ENCODE measurements at places on chromosomes 16 and 17.

GRCh38 chr16:3070608-3071111, 5.2 kb downstream of the IL32 start:
- no peak for DNase-seq

DNA sequence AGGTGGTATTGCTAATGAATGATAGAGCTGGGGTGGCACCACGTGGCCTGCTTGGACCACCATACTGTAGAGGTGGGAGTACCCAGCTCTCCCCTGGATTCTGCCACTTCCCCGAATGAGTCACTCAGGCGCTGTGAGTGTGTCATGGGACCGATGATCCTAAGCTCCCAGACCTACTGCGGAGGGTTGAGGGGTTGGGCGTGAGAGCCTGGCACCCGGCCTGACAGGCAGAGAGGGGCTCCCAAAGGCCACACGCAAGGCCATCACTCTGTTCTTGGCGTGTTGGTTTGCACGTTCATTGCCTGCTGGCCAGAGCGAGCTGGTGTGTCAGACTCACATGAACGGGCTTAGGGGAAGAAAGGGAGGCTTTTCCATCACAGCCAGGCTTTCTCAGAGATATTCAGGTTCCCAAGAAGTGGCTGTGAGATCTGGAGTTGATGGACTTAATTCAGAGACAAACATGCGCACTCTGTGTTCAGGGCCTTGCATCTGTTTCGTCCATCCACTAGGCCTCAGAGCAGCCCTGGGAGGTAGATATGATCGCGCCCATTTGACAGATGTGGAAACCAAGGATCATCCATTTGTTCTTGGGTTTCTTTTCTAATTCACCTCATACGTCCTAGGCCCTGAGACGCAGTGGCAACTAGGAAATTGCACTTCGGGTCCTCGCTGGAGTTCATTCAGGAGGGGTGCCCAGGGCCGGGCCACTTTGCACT, 41.4 kb downstream of the CMIP start:
- no peak for DNase-seq

DNA sequence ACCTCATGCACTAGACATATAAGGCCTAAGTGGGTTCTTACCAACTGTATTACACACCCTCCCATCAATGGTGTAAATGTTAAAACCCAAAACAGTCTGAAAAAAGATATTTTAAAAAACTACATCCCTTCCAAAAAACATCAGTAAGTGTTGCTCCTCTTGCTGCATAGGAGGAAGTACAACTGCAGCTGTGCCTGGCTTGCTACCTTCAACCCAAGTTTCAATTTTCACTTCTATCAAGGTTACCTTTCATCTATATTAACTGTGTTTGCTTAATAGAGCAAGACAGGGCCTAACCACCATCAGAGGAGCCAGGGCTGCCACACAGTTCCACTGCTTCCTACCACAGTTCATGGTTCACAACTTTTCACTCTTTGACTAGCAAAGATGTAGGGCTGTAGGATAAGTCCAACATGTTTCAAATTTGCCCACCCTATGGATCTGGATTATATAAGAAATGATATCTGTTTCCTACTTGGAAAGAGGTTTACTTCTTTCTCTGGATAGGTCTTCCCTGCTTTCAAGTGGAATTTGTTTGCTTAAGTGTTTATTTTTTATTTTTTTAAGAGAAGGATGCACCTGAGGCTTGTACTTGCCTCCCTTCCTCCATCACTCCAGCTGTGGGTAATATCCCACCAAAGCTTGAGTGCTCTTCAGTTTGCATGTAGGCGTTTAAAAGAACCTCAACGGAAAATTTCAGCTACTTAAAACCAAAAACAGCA, 56.7 kb downstream of the GRB7 start:
- no peak for DNase-seq

- no peak for DNase-seq
Measured at GRCh38 chr16:72132726-72133125, 39.1 kb downstream of the DHX38 start.

GRCh38 chr17:49952209-49952911, 16.6 kb upstream of the DLX4 start:
- DNase-seq: no peak

GRCh38 chr16:56343661-56344517, 81.5 kb downstream of the AMFR start:
- DNase-seq: no peak

DNA sequence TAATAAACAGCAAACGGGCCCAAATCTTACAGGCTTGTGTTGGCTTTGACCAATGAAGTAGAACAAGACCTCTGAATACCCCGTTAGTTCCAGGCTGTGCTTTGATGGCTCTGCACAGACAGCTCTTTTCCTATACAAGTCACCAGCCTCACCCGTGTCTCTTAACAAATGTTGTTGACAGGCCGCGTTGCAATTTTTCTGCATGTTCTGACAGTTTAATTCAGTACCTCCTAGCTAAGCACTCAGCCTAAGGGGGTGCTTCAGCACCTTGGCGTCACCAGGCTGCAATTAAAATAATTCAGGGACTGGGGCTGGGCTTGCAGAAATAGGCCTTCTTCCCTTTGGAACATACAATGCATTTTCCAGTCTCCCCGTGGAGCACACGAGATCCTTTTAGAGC, 500.1 kb downstream of the MAF start:
- DNase-seq: no peak

DNA sequence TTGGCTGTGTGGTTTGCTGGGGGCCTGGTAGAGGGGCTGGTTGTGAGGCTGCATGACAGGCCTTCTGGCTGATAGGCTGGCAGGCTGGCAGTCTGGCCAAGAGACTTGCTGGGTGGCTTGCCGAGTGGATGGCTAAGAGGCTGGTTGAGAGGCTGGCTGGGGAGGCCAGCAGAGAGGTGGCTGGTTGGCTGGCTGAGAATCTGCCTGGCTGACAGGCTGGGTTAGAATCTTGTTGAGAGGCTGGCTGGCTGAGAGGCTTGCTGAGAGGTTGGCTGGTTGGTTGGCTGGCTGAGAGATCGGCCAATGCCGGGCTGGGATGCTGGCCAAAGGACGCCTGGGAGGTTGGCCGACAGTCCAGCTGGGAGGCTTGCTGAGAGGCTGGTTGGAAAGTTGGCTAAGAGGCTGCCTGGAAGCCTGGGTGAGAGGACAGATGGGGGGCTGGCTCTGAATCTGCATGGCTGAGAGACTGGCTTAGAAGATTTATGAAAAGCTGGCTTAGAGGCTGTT, 35.9 kb upstream of the ACSM2B start:
- peak; percentile 86 for DNase-seq

DNA sequence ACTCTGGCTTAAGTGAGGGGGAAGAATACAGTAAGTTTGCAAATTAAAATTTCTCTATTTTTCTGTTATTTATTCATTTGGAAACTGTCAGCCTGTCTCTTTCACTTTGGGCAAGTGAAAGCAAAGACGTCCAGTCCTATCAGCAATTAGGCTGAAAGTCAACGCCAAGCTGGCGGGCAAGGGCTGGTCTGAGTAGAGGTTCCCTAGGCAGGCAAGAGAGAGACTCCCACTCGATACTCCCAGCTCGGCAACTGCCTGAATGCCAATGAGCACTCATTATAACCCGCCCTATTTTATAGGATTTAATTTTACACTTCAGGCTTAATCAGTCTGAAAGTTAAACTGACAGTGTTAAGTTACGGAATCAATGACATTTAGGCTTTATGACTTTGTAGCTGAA, 14.3 kb upstream of the SLC38A8 start:
- no peak for DNase-seq

GRCh38 chr17:7912927-7913524, 3.1 kb downstream of the RNF227 start:
- DNase-seq: no peak

- no peak for DNase-seq
Measured at GRCh38 chr17:600576-601243, 113.9 kb downstream of the VPS53 start.

- DNase-seq: no peak
Measured at GRCh38 chr16:89815639-89816348, 653 bp downstream of the FANCA start.

GRCh38 chr17:46169913-46170638, 23.2 kb downstream of the KANSL1 start:
- DNase-seq: no peak

DNA sequence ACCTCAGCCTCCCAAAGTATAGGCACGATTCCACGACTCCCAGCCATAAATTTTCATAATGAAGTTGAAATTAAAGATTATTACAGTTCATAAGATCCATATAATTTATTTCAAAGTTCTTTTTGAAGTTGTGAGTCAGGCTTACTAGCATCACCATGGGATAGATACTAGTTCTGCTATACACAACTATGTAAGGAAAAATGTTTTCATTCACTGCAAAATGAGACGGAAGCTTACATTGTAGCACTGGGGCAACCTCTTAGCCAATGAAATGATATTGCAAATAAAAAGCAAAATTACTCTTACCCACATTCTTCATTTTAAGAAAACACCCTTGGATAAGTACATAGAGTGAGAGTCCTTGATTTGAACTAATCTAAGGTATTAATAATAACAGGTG, 18.8 kb upstream of the MARCHF10 start:
- DNase-seq: no peak

DNA sequence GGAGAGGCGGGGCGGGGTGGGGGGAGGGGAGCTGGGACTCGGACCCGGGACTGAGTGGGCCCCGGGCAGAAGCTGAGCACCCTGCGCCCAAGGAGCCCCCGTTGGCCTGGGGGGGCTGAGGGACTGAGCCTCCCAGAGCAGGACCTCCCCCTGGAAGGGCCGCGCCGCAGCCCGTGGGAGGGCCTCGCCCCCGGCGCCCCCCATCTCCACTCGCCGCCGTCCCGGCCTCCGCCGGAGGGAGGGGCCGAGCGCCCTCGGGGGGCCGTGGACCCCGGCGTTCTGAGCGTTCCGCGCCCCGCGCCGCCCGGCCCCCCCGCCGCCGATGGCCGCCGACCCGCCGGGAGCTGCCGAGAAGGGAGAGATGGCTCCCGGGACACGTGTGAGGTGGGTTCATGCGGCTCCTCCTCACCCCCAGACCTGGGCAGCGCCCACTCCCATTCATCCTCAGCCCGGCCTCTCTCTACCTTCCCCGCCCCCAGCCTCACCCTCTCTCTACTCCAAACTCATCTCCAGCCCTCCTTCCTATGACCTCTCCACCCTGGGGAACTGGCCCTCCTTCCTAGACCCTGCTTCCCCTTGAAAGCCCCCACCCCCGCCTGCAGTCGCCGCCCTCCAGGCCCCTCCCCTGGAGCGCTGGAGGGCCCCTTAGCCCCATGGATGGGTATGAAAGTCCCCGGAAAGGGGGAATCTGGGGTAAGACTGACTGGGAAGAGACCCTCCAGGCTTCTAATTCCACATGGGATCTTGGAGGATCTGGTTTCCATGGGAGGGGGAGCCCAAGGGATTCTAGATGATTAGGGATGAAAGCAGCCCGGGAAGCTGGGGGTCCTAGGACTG, 922 bp downstream of the FBXL19 start:
- no peak for DNase-seq

GRCh38 chr16:17835118-17835876, 364.5 kb upstream of the XYLT1 start:
- no peak for DNase-seq

DNA sequence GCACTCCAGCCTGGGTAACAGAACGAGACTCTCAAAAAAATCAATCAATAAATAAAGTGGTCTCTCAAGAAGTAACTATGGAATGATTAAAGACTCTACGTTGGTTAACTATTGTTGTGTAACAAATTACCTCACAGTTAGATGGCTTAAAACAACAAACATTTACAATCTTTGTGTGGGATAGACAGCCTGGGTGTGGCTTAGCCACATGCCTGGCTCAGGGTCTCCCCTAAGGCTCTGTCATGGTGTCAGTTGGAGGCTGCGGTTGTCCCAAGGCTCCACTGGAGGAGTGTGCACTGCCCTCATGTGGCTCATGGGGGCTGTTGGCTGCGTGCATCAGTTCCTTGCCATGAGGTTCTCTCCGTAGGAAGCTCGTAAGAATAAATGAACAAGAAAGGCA, 294.5 kb downstream of the SNX29 start:
- no peak for DNase-seq

DNA sequence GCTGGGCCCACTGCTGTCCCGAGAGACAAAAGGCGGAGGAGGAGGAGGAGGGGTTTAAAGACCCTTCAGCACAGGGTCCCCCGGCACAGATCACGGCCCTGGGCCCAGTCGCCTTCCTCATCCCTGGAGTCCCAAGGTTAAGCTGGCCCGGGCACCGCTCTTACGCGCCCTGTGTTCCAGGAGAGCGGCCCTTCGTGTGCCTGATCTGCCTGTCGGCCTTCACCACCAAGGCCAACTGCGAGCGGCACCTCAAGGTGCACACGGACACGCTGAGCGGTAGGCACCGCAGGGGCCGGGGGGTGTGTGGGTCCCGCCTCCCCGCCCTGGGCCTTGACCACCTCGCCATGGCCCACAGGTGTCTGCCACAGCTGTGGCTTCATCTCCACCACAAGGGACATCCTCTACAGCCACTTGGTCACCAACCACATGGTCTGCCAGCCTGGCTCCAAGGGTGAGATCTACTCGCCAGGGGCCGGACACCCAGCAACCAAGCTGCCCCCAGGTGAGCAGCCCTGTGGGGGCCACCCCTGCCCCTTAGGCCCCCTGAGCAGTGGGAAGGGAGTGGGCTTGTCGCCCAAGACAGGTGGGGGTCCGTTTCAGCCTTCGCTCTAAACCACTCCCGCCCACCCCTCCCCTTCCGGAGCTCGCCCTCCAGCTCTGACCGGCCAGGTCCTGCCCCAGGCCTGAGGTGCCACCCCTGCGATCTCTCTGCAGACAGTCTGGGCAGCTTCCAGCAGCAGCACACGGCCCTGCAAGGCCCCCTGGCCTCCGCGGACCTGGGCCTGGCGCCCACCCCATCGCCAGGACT, 37.6 kb upstream of the ZC3H18 start:
- DNase-seq: no peak

- no peak for DNase-seq
Measured at GRCh38 chr17:76654408-76654807, 10.9 kb upstream of the ST6GALNAC1 start.

GRCh38 chr16:52549011-52549692, 2.2 kb upstream of the TOX3 start:
- no peak for DNase-seq

GRCh38 chr17:20774472-20775135, 195.1 kb downstream of the CDRT15L2 start:
- no peak for DNase-seq

- DNase-seq: no peak
Measured at GRCh38 chr16:4463522-4464163, 10.8 kb downstream of the NMRAL1 start.

GRCh38 chr17:46968224-46968834, 10.7 kb downstream of the RPRML start:
- DNase-seq: no peak

- DNase-seq: no peak
Measured at GRCh38 chr16:82108100-82108499, 61.9 kb downstream of the MPHOSPH6 start.

- peak; percentile 75 for DNase-seq
Measured at GRCh38 chr16:89193576-89194293, 6.6 kb downstream of the SLC22A31 start.

All from coronary artery (tissue), 2 donors.